Spleen (tissue), 13 donors: ENCODE measurements at places on chromosomes 6 and 20.

DNA sequence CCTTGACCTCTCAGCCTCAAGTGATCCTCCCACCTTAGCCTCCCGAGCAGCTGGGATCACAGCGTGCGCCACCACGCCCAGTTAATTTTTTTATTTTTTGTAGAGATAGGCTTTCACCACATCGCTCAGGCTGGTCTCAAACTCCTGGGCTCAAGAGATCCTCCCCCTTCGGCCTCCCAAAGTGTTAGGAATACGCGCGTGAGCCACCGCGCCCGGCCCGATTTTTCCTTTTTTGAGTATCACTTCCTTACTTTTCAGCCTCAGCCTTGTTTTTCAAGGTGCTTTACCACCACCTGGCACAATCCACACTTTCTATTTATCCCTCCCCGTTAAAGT, 791 bp upstream of the STX11 start:
- no peaks in the 10 kb centered on the region for H3K36me3 ChIP-seq
- no peaks in the 10 kb centered on the region for H3K4me1 ChIP-seq
- peak overlapping the region; percentile 85 for H3K4me3 ChIP-seq
- DNase-seq = no peak
- H3K27ac ChIP-seq = peak overlapping the region; percentile 92

DNA sequence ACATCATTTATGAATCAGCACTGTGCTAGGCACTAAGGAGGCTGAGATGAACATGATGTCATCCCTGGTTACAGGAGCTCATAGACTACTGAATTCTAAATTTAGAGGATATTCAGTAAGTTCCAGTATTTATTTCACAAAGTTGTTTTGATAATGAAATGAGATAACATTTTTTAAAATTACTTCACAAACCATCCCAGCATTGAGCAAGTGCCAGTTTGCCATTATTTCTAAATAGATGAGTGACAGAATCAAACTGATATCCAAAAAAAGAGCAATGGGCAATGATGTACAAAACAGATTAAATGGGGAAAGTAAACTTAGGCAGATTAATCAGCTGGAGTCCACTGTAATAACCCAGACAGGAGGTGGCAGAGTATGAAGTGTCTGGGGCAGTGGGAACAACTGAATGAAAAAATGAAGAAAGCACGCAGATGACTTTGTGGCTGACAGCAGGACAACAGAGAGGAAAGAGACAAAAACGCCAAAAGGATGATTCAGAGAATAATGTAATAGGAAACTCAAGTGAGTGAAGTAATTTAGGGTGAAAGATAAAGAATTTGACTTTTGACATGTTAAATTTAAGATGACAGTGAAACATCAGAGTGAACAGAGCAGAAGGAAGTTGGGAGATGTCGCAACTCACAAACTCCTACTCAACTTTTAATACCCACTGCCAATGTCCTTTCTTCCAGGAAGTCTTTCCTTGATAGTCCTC, 70.2 kb downstream of the RCAN2 start:
- no peak overlapping the region for H3K27ac ChIP-seq
- no peak for DNase-seq
- no peaks in the 10 kb centered on the region for H3K4me1 ChIP-seq

GRCh38 chr6:44528716-44529115, 141.2 kb downstream of the CDC5L start:
- H3K4me1 ChIP-seq = peaks cover 4% of the 10 kb centered on the region
- peaks cover 42% of the 10 kb centered on the region for H3K27me3 ChIP-seq
- H3K36me3 ChIP-seq = no peaks in the 10 kb centered on the region

- no peak for DNase-seq
- no peaks in the 10 kb centered on the region for H3K27me3 ChIP-seq
- no peaks in the 10 kb centered on the region for H3K36me3 ChIP-seq
- no peak overlapping the region for H3K4me3 ChIP-seq
These were observed 613.5 kb downstream of the C6orf118 start for GRCh38 chr6:164695896-164696295.

DNA sequence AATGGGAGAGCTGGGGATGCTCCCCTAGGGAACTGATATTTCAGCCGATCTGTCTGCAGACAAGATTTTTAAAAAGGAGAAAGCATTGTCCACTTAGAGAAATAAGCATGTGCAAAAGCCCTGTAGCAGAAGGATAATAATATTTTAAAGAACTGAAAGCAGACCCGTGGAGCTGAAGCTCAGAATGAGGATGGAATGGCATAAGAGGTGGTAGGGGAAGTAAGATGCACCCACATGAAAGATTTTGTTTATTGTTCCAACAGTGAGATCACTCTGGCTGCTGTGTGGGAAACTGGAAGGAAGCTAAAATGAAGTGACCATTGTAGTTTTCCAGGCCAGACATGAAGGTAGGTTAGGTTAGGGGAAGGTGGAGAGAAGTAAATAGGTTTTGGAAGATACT, 266.4 kb upstream of the PRDM1 start:
- H3K4me1 ChIP-seq = no peaks in the 10 kb centered on the region
- H3K36me3 ChIP-seq = no peaks in the 10 kb centered on the region
- no peak overlapping the region for H3K27ac ChIP-seq

- no peak for DNase-seq
- H3K36me3 ChIP-seq = peaks cover 85% of the 10 kb centered on the region
- H3K4me1 ChIP-seq = peaks cover 15% of the 10 kb centered on the region
- H3K4me3 ChIP-seq = no peak overlapping the region
- no peaks in the 10 kb centered on the region for H3K27me3 ChIP-seq
These were observed 21.4 kb downstream of the HBS1L start for GRCh38 chr6:135033238-135033637.

GRCh38 chr20:19129976-19130612, 82.3 kb upstream of the SLC24A3 start:
- no peaks in the 10 kb centered on the region for H3K4me1 ChIP-seq
- DNase-seq = no peak
- H3K27ac ChIP-seq = no peak overlapping the region
- H3K36me3 ChIP-seq = no peaks in the 10 kb centered on the region

- no peaks in the 10 kb centered on the region for H3K27me3 ChIP-seq
- no peak overlapping the region for H3K4me3 ChIP-seq
- peak; percentile 85 for DNase-seq
- no peak overlapping the region for H3K27ac ChIP-seq
- peaks cover 90% of the 10 kb centered on the region for H3K36me3 ChIP-seq
- peaks cover 24% of the 10 kb centered on the region for H3K4me1 ChIP-seq
These were observed 18.6 kb downstream of the MTG2 start for GRCh38 chr20:62201173-62202082.

GRCh38 chr20:22986601-22987000, 48.5 kb upstream of the SSTR4 start:
- DNase-seq = no peak
- no peaks in the 10 kb centered on the region for H3K27me3 ChIP-seq
- H3K4me3 ChIP-seq = no peak overlapping the region
- no peaks in the 10 kb centered on the region for H3K36me3 ChIP-seq
- H3K4me1 ChIP-seq = no peaks in the 10 kb centered on the region
- H3K27ac ChIP-seq = no peak overlapping the region

DNA sequence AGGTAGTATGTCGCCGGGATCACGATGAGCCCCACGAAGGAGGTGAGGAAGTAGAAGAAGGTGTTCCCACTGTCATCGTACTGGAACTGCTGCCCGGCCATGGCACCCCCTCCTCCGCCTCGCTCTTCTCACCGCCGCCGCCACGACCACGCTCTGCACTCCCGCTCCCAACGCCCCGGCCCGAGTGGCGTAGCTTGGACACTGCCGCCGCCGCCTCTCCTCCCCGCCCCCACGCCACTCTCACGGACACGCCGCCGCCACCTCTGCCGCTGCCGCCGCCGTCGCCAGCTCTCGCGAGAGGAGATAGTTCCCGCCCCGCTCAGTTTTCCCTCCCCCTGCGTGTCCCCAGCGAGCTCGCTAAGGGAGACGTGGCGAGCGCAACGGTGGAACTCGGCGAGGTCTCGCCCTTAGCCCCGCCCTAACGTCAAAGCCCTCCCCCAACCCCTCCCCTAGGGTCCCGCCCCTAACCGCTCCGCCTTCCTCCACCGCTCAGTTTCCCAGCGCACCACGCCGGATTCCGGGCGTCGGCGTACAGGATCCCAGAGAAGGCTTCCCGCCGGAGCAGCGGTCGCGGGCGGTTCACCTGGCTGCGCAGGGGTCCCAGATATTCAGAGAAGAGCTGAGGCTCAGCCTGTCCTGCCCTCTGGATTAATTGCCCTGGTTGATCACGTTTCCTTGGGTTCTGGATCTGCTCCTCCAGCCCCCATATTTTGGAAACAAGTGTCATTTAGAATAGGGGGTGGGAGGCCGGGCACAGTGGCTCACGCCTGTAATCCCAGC, at the start of gene SEC63:
Gene SEC63 (minus strand): TSS at position 300 of the 780 bp plus-strand sequence. CDS start 199 bp downstream, at position 101.
- H3K27me3 ChIP-seq = no peaks in the 10 kb centered on the region
- DNase-seq = peak; percentile 99
- peak within 1 kb of the TSS; percentile 91 for H3K27ac ChIP-seq

DNA sequence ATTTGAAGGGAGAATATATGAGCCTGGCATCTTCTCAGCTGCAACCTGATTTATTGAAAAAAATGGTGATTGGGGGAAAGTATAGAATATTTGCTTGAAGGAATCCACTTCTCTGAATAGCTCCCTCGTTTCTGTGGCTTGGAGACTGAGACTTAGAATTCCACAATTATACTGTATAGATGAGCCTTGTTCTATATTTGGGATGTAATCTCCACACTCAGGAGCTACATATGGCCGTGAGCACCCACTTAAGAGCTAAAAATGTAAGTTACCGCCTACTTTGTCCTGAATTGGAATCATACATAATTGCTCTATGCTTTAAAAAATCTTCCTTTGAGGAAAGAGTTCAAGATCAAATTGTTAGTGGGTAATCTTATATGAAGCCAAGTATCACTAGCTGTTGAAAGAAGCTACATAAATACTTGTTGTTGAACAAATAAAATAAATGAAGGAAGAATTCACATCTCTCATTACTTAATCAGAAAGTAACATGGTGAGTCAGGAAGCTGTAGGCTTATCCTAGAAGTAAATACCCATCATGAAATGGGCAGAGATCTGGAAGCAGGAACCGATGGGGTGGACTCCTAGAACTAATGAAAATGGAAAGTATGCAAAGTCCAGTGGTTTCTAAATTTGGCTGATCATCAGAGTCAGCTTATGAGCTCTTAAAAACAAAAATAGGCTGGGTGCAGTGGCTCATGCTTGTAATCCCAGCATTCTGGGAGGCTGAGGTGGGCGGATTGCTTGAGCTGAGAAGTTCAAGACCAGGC, 254.3 kb downstream of the SOX4 start:
- no peak overlapping the region for H3K4me3 ChIP-seq
- no peaks in the 10 kb centered on the region for H3K36me3 ChIP-seq
- no peak for DNase-seq
- no peaks in the 10 kb centered on the region for H3K4me1 ChIP-seq

GRCh38 chr6:31121131-31121790, 1.0 kb upstream of the CDSN start:
- no peak overlapping the region for H3K27ac ChIP-seq
- H3K27me3 ChIP-seq = peaks cover 9% of the 10 kb centered on the region
- H3K36me3 ChIP-seq = no peaks in the 10 kb centered on the region

DNA sequence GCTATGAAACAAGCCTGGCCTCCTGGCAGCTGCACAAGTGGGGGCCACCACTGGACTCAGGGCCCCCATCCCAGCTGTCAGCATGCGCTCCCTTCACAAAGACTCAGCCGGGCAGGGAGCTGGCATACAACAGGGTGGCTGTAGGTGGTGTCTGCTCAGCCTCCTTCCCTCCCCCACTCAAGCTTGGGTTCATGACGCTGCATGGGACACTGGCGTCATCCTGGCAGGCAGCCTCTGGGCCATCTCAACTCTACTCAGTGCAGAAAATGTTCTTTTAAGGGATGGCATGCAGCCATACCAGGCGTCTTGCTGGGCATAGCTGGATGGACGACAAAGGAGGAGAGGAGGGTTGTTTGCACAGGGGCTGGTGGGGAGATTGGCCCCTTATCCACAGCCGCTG, 30.5 kb downstream of the SAYSD1 start:
- no peak overlapping the region for H3K4me3 ChIP-seq
- H3K4me1 ChIP-seq = no peaks in the 10 kb centered on the region
- no peak for DNase-seq
- no peaks in the 10 kb centered on the region for H3K27me3 ChIP-seq
- H3K27ac ChIP-seq = no peak overlapping the region

- H3K27me3 ChIP-seq = no peaks in the 10 kb centered on the region
- H3K36me3 ChIP-seq = no peaks in the 10 kb centered on the region
- DNase-seq = no peak
- no peak overlapping the region for H3K27ac ChIP-seq
These were observed 182.2 kb downstream of the COL12A1 start for GRCh38 chr6:75023634-75024033.

- no peak for DNase-seq
- peaks cover 23% of the 10 kb centered on the region for H3K36me3 ChIP-seq
- H3K27me3 ChIP-seq = no peaks in the 10 kb centered on the region
- H3K27ac ChIP-seq = peak overlapping the region; percentile 85
- peaks cover 28% of the 10 kb centered on the region for H3K4me1 ChIP-seq
These were observed 1.1 kb upstream of the VARS2 start for GRCh38 chr6:30912746-30913520.

- H3K4me3 ChIP-seq = no peak overlapping the region
- no peak for DNase-seq
- no peaks in the 10 kb centered on the region for H3K4me1 ChIP-seq
- H3K27ac ChIP-seq = no peak overlapping the region
- no peaks in the 10 kb centered on the region for H3K27me3 ChIP-seq
These were observed 740.8 kb downstream of the PHF3 start for GRCh38 chr6:64376394-64376793.

DNA sequence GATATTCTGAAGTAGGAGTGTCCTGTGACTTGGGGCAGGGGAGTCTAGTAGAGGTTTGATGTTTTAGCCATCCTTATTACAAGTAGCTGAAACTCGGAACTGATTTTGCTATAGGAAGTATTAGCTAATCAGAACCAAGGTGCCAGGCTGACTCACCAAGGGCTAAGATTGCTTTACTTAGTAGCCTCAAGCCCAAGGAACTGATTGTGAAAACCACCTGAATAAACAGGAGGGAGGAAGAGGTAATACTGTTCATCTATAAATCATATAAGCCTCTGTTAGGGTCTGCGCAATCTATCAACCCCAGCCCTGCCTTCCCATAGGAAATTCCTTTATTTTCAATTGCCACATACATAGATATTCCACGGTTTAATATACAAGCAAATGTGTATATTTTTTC, 54.4 kb downstream of the GNAS start:
- no peak for DNase-seq
- H3K27me3 ChIP-seq = no peaks in the 10 kb centered on the region
- no peak overlapping the region for H3K4me3 ChIP-seq
- H3K36me3 ChIP-seq = peaks cover 73% of the 10 kb centered on the region
- H3K4me1 ChIP-seq = peaks cover 63% of the 10 kb centered on the region
- peak overlapping the region; percentile 85 for H3K27ac ChIP-seq

- H3K4me3 ChIP-seq = no peak overlapping the region
- H3K27ac ChIP-seq = no peak overlapping the region
- H3K27me3 ChIP-seq = no peaks in the 10 kb centered on the region
- no peaks in the 10 kb centered on the region for H3K4me1 ChIP-seq
- no peaks in the 10 kb centered on the region for H3K36me3 ChIP-seq
These were observed 210.1 kb upstream of the CCN2 start for GRCh38 chr6:132161283-132161682.

DNA sequence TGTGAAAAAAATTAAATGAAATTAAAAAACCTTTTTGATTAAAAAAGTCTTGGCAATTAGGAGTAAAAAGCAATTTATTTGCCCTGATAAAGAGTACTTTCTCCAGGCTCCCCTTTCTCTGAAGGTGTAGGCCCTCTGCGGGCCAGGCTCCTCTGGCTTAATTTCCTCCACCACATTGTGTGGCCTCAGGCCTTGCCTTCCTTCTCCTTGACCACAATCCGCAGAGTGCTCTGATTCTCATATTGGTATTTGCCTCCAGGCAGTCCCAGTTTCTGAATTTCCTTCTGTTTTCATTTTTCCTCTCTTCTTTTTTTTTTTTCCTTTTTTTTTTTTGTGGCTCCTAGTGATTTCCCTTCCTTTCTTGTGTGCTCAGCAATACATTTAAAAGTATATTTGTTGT, 96.4 kb downstream of the AIG1 start:
- DNase-seq = no peak
- no peak overlapping the region for H3K4me3 ChIP-seq
- H3K36me3 ChIP-seq = no peaks in the 10 kb centered on the region
- no peak overlapping the region for H3K27ac ChIP-seq
- H3K27me3 ChIP-seq = no peaks in the 10 kb centered on the region
